Tibial artery (tissue), 4 donors: ENCODE measurements at places on chromosomes 6 and 20.

GRCh38 chr20:21832442-21833385, 127.2 kb downstream of the PAX1 start:
- H3K27me3 ChIP-seq = no peaks in the 10 kb centered on the region
- no peaks in the 10 kb centered on the region for H3K36me3 ChIP-seq

DNA sequence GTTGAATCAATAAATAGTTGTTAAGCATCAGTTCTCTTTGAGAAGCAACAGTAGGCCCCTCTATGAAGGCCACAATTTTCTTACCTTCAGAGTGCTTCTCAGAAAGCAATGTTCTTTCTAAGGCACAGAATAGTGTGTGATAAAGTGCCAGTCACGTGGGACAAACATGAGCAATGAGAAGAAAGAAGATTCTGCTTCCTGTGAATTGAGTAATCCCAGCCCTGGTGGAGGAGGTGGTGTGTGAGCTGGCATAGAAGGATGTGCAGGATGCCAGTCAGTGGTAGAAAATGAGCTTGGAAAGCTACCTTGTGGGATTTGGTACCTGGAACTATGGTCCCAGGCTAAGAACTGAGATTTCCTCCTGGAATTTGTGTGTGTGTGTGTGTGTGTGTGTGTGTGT, 21.7 kb downstream of the KIZ start:
- no peak for DNase-seq
- H3K27me3 ChIP-seq = no peaks in the 10 kb centered on the region
- H3K36me3 ChIP-seq = peaks cover 5% of the 10 kb centered on the region
- no peak overlapping the region for H3K27ac ChIP-seq

DNA sequence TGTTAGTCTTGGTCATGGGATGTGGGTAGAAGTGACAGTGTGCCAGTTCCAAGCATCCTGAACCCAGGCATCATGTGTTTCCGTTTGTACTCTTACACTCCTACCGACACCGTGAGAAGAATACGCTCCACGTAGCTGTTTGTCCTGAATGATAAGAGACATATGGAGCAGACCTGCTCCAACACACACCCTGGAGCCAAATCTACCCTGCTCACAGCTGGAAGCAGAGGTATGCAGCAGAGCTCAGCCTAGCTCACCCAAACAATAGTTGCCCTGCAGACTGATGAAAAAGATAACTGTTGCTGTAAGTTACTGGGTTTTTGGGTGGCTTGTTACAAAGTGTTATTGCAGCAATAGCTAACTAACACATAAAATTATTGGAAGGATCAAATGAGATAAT, 14.3 kb upstream of the PDSS2 start:
- no peak for DNase-seq
- H3K27ac ChIP-seq = no peak overlapping the region
- no peaks in the 10 kb centered on the region for H3K27me3 ChIP-seq
- H3K4me3 ChIP-seq = no peak overlapping the region
- H3K4me1 ChIP-seq = no peaks in the 10 kb centered on the region

GRCh38 chr20:50192364-50193198, 2.0 kb downstream of the CEBPB start:
- H3K4me1 ChIP-seq = no peaks in the 10 kb centered on the region
- peak overlapping the region; percentile 98 for H3K27ac ChIP-seq
- H3K4me3 ChIP-seq = peak overlapping the region; percentile 59
- peak; percentile 92 for DNase-seq

DNA sequence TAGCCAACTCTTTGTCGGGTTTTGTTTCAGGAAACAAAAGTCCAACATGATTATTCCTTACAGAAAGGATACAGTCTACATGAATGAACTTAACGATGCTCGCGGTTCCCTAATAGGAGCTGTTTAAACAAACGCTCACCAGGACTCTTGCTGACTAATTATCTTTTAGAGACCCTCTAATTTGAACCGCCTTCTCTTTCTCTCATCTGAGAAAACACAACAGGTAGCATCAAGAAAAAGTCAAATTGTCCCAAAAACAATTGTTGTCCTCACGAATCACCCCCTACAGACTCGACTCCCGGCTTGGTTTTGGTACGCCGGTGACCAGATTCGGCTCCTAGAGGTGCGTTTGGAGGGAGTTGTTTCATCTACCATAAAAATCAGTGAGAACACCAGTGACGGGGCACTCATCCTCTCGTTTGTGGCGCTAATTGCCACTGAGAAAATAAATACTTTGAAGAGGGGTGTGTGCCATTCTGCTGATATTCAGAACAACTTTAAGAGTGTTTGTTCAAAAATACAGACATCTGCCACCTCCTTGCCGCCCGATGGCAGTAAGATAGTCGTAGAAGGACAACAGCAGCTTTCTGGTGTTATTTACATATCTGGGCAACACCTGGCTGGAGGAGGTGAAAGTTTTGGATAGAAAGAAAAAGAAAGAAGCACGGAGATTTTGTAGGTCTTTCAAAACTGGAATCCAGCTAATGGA, 1.1 kb upstream of the SIM1 start:
- peaks cover 100% of the 10 kb centered on the region for H3K27me3 ChIP-seq
- peaks cover 11% of the 10 kb centered on the region for H3K4me1 ChIP-seq
- DNase-seq = no peak
- H3K27ac ChIP-seq = no peak overlapping the region
- H3K36me3 ChIP-seq = no peaks in the 10 kb centered on the region
- H3K4me3 ChIP-seq = no peak overlapping the region

DNA sequence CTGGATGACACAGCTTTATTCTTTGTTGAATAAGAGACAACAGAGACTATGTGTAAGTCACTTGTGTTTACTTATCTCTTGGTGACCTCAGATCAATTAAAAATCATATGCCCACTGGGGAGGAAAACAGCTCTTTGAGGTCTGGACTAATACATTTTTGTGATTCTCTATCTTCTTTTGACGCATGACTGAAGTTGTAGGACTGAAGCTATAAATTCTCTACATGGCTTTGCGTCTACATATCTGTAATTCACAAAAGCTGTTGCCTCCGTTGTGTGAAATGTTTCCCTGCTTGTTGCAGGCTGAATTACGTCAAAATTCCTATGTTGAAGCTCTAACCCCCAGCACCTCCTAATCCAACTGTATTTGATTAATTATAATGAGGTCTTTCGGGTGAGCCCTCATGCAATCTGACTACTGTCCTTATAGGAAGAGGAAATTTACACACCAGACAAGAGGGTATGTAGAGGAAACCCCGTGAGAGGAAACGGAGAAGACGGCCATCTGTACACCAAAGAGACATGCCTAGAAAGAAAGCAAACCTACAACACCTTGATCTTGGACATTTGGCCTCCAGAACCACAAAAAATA, 481.6 kb downstream of the PRKN start:
- H3K36me3 ChIP-seq = no peaks in the 10 kb centered on the region
- no peak overlapping the region for H3K27ac ChIP-seq
- H3K4me3 ChIP-seq = no peak overlapping the region
- no peak for DNase-seq
- H3K27me3 ChIP-seq = no peaks in the 10 kb centered on the region

GRCh38 chr20:2142649-2143048, 41.0 kb downstream of the STK35 start:
- H3K36me3 ChIP-seq = peaks cover 19% of the 10 kb centered on the region
- peaks cover 7% of the 10 kb centered on the region for H3K4me1 ChIP-seq
- no peak overlapping the region for H3K27ac ChIP-seq
- no peak for DNase-seq

GRCh38 chr6:105786449-105786848, 299.7 kb upstream of the PRDM1 start:
- no peaks in the 10 kb centered on the region for H3K4me1 ChIP-seq
- no peak overlapping the region for H3K4me3 ChIP-seq
- H3K27ac ChIP-seq = no peak overlapping the region
- H3K27me3 ChIP-seq = peaks cover 5% of the 10 kb centered on the region

DNA sequence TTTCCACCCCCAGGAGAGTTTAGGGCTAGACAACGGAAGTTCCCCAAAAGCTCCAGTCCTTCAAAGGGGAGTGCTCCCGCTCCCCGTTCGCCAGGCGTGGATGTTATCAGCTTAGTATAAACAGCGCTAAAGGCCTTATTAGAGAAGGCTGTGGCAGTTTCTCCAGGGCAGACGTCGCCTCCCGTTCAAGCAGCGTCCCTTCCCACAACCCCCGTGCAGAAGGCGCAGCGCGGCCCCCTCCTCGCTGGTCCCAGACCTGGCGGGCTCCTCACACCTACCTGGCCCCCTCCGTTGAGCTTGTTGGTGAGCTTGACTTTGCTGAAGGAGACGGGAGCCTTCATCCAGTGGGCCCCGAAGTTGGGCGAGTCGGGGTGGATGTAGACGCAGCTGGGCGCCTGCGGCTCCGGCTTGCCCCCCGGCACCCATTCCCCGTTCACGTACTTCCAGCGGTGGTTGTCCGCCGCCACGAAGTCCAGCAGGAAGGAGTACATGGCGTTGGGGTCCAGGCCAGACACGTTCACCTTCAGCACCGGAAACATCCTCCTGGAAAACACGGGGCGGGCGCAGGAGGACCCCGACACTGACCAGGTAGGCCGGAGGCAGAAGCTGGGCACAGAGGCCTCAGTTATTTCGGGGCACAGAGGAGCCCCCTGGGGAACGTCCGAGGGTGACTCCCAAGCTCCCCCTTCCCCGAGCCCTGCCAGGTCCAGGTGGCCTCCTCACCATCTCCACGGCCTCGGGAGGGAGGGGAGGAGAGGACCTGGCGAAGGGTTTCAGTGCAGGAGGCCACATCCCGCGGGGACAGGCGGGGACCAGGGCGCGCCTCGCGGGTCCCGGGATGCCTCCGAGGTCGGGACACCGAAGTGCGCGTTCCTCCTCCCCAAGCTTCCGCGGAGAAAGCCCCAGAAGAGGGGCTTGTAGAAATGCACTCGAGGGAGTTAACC, 1.1 kb downstream of the TBXT start:
- H3K4me3 ChIP-seq = no peak overlapping the region
- H3K4me1 ChIP-seq = no peaks in the 10 kb centered on the region

DNA sequence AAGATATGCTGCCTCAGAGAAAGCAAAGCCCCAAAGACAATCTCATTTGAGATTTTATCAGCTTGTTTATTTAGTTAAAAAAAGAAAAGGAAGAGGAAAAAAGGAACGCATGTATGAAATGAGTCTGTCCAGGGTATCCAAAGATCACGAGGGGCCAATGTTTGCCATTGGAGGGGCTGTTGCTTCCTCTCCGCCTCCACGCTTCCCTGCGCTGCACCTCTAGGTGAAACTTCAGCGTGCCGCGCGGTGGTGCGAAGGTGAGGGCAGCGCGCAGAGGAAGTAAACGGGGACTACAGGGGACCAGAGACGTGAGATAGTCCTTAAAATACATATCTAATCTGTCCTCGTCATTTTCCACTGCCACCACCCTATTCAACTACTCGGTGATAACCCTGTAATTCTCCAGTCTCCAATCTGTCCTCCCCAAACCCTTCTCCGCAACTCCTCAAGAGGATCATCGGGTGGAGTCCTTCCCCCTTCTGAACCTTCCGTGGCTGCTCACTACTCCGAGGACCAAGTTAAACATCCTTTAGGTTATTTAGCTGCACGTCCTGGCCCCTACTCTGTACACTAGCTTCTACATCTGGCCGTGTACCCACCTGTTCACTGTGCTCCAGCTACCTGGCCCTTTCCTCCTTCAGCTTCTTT, 1.1 kb upstream of the DCBLD1 start:
- H3K36me3 ChIP-seq = no peaks in the 10 kb centered on the region
- H3K4me3 ChIP-seq = peak overlapping the region; percentile 85
- H3K27ac ChIP-seq = peak overlapping the region; percentile 84
- no peaks in the 10 kb centered on the region for H3K27me3 ChIP-seq

GRCh38 chr6:139003751-139004150, 15.7 kb upstream of the REPS1 start:
- H3K4me1 ChIP-seq = no peaks in the 10 kb centered on the region
- no peak for DNase-seq
- no peaks in the 10 kb centered on the region for H3K36me3 ChIP-seq

DNA sequence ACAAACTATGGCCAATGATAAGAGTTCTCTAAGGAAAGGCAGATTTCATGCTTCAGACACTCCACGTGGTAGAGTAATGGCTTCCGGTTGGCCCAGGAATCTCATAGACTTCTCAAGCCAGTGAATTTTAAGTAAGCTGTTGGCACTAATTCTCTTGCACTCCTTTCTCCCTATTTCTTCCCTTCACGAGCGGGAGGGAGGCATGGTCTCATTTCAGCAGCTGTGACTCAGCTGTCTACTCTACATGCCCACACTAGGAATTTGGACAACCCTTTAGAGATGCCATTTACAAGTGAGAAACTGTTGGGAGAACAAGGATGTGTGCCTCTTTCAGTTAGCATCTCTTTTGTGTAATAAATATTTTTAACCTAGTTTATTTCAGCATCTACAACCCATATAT, 107.7 kb downstream of the PTPRK start:
- no peak overlapping the region for H3K4me3 ChIP-seq
- peaks cover 48% of the 10 kb centered on the region for H3K4me1 ChIP-seq
- H3K36me3 ChIP-seq = no peaks in the 10 kb centered on the region
- no peak for DNase-seq
- H3K27ac ChIP-seq = peak overlapping the region; percentile 31
